Hematopoietic multipotent progenitor cell treated with erythropoietin and hydrocortisone succinate and interleukin-3 and kit ligand, for 17 days (in vitro differentiated cells): ENCODE measurements at places on chromosomes 13 and 19.

DNA sequence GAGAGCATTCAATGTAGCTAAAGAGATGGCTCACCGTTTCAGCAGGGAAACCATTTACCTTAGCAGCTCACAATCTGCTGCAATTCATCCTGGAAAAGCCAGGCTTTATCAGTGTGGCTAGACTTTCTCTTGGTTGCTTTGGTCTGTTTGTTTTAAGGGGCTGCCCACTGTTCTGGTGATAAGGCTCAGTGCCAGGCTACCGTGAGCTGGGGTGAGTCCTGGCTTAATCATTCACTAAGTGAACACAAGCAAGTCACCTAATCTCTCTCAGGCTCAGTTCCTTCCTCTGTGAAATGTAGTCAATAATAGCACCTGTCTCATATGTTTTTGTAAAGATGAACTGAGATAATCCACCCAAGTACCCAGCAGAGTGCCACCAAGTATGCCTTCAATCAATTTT, 229.0 kb downstream of the TEX29 start:
- DNase-seq: no peak

GRCh38 chr19:32902448-32902847, 32.9 kb upstream of the SLC7A9 start:
- DNase-seq: no peak

GRCh38 chr19:45056831-45057230, 18.0 kb downstream of the CLASRP start:
- no peak for DNase-seq

DNA sequence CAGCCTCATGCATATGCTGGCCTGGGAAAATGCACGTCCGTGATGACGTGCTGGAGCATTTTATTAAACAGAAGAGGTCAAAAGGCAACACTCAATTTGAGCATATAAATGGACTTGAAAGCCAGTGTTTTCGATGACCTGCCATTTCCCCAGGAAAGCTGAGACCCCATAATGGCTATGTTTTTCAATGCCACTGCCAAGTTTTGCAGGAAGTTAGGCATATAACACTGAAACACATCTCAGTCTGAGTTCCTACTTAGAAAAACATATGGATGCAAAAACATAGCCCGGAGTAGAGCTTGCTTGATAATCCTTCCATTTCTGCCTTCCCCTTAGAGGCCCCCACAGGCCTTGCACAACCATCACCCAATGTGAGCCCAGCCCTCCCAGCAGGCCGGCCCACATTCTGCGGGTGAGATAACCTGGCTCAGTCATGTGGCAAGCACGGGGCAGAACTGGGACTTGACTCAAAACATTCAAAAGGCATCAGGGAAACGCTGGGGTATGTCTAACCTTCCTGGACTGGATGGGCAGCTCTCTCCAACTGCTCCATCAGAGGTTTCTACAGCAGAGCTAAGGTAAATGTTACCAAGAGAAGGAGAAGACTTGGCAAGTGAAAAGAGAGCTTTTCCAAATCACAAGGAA, 24.9 kb downstream of the EPS15L1 start:
- peak; percentile 75 for DNase-seq

DNA sequence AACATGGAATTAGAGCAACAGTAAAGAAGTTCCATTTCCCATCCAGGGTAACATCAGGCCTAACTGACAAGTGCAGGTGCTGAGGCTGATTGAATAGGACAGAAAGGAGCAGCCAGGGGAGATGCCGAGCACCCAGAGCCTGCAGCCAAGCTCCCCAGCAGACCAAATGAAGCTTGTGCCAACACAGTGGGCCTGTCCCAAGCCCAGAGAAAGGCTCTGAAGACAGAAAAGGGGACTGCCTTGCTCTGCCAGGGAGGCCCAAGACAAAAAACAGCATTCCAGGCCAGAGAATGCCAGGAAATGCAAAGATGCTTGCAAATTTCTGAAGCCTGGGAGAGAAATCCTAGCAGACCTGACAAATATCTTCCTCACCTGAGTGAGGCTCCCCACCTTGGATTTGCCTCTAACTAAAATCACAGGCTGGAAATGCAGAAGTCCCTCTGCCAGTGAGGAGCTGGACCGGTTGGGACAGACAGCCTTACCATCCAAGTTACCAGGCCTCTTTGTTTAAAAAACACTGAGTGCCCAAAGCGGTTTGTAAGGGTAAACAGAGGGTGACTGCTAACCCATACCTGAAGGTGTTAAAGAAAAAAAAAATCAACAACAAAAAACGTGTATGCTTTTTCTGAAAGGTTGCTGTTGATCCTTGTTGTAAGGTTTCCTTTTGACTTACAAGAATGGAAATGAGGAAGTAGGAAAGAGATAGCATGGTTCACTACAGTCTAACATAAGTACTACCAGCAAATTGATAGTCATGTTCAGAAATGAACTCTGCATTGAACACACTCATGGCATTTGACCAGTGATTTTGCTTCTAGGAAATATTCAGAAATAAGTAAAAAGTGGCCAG, 11.8 kb upstream of the HMGB1 start:
- DNase-seq: no peak

GRCh38 chr19:55540619-55541018, 3.7 kb upstream of the SBK2 start:
- no peak for DNase-seq
